Neural crest cell (in vitro differentiated cells): ENCODE measurements at places on chromosomes 5 and 9. TPM values are rescaled to one million over a fixed set of nuclear protein-coding genes. Genes with fewer than 3 reads are reported as not detected.

The CDKN2B-AS1 gene
- 0.21 TPM in 1 of 2 replicates, not detected in the other for total RNA-seq

The TMEM174 gene
- not detected in 2 replicates for total RNA-seq

The KLF9 gene
- 0.19 and 0.20 TPM in 2 replicates for total RNA-seq

The DOCK2 gene
- total RNA-seq = 0.77 and 1.0 TPM in 2 replicates

GRCh38 chr5:122400341-122400740 lies 88.3 kb downstream of the SNCAIP start:
- no peaks in the 10 kb centered on the region for H3K27me3 ChIP-seq
- no peak overlapping the region for H3K27ac ChIP-seq
- no peak overlapping the region for H3K4me3 ChIP-seq
- DNase-seq = no peak
